ENCODE measurements at places on chromosomes 16 and 17.

- DNase-seq, result no peak
Measured at GRCh38 chr16:17283016-17283415, 187.7 kb downstream of the XYLT1 start.

- DNase-seq, result no peak
Measured at GRCh38 chr17:11736613-11737312, 138.5 kb downstream of the DNAH9 start.

- no peak for DNase-seq
Measured at GRCh38 chr16:23905027-23905426, 69.2 kb downstream of the PRKCB start.

GRCh38 chr16:57562066-57562465 is 19.6 kb downstream of the ADGRG5 start:
- DNase-seq, result no peak

- DNase-seq, result no peak
Measured at GRCh38 chr16:53678756-53679343, 24.8 kb downstream of the RPGRIP1L start.

DNA sequence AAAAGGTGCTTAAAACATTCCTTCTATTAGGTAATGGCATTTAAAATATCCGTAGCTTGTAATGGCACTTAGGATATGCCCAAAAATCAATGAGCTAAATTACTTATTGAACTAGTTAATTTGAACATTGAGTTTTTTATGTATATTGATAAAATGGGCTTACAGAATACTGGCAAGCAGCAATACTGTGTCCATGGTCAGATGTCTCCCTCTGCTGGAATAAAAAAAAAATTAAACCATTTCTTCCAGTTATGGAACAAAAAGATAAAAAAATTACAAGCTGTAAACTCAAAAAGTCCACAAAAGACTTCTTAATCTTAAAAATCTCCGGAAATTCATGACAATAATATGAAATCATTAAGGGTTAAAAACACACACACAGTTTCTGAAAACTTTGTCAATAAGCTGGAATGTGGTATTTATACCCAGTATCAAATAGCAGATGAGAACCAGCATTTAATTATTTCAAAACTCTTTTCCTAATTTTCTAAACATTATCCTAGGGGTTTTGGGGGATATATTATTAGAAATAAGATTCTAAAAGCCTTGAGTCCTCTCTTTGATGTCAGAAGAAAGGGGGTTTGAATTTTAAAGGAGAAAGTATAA is 21.5 kb upstream of the PSMD7 start:
- DNase-seq, result no peak

DNA sequence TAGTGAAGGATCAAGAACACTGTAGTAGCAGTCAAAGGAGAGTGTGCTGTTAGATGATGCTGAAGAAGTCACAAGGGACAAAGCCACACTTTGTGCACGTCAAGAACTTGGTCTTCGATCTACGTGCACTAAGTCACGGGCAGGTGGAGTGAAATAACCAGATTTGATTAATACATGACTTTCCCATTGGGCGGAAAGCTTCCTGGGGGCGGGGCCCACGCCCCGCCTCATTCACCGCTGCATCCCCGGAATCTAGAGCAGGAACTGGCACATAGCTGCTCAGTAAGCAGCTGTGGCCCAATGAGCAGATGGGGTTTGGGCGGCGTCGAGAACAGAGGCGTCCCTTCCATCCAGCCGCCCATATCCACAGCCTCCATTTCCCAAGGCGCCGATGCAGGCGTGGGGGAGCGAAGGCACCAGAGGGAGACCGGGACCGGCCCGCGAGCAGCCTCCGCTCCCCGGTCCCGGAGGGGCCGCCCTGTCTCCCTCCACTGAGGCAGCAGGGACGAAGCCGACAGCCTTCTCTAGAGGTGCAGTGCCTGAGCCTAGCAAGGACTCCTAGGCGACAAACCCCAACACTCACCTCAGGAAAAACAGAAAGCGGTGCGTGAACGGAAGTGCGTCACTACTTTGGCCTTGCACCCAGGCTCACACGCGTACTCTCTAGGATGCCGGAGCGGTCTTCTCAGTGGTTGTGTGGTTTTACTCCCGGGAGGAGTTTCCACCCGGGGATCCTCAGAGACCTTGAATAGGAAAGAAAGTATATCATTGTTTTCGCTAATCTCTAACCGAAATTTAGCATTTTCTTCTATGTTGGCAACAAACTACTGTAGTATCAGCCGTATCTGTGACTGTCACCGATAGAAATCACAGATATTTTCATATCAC is 4.9 kb downstream of the ZNF19 start:
- DNase-seq, result peak; percentile 76

DNA sequence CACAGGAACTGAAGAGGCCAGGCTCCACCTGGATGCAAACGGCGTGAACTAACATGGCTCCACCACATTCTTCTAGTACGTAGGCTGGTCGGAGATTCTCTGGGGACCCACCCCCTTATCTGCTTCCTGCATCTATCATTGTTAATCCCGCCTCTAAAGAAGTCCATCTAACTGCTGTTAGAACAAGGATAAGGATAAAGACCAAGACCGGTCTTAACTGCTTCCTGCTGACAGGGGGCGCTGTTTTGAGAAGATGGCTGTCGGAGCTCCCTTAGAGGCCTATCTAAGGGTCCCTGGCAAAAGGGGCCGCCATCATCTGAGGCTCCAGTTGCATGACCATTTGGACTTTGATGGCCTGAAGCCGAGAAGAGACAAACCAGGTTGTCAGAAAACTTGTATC is 25.8 kb upstream of the TNFSF12 start:
- peak; percentile 48 for DNase-seq

DNA sequence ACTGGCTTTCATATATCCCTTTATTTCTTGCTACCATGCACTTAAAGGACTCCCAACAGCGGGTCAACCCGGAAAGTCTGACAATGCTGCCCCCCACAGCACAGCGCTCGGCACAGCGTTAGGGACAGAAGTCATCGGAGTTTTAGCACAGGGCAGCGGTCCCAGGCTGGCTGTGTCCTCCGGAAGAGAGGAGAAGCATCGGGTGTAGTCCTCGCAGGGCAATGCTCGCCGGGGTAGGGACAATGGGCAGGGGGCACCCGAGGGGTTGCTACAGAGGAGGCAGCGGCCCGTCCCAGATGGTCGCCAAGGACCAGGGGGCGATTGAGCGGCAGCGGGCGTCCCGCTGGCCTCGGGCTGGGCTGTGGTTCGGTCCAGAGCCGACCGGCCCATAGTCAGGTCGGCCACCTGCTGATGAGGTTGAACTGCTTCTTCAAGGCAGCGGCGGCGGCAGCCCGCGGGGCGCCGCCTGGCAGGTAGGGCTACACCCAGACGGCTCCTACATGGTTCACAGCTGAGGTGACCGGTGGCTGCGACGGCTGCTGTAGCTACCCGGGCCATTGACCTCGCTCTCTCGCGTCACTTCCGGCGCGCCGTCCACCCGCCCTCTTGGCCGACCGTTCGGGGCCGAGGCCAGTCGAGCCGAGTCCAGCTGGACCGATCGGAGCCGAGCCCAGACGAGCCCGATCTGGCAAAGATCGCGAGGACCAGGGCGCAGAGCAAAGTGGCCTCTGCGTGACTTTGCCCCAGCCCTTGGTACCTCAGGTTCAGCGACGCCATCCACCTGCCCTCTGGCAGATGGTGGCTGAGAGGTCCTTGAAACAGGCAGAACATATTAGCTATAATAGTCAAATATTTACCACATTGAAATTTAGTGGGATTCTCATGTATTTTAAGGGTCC is 4.7 kb upstream of the LCMT1 start:
- peak; percentile 63 for DNase-seq

DNA sequence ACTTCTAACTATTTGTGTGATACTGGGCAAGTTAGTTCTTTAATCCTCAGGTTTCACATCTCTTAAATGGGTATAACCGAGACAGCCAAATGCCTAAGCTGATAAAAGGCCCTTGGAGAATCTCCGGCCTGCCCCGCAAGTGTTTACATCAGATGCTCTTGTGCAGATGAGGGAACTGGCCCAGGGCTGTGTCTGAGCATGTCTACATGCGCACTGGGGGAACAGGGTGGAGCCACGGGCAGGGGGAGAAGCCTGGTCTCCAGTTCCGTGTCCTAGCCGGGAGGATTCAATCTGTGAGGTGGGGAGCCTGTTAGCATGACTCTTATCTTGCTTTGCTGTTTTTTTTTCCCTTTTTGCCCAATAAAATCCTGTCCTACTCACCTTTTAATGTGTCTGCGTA is 222.9 kb downstream of the CDH8 start:
- DNase-seq, result no peak

DNA sequence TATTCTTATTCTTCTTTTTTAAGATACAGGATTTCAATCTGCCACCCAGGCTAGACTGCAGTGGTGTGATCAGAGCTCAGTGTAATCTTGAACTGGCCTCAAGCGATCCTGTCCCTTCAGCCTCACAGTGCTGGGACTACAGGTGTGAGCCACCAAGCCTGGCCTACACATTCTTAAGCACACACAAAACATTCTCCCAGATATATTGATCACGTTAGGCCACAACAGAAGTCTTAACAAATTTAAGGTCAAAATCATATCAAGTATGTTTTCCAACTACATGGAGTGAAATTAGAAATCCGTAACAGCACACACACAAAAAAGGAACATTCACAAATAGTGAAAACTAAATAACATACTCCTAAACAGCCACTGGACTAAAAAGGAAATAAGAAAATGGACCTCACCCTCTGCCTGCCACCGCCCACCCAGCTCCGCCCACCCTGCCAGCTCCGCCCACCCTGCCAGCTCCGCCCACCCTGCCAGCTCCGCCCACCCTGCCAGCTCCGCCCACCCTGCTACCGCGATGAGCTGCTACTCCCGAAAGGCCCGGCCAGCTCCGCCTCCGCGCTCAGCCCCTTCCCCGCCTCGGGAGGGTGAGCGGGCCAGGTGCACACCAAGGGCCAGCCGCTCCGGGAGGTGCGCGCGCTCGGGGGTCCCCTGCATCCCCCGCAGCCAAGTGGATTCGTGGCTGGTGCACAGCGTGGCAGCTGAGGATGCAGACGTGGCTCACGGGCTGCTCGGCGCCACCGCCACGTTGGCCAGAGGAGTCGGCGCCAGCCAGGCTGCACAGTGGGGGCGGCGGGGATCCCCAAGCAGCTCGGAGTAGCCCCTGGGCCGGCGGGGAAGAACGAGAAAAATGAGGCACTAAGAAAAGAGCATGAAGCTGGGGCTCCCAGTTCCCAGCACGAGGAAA is 41.2 kb downstream of the C16orf87 start:
- DNase-seq, result peak; percentile 75

GRCh38 chr17:70539132-70539924 is 370.0 kb downstream of the KCNJ2 start:
- no peak for DNase-seq

GRCh38 chr16:81708266-81709015 is 70.7 kb upstream of the PLCG2 start:
- no peak for DNase-seq

GRCh38 chr16:19474617-19475016 is 47.3 kb downstream of the GDE1 start:
- DNase-seq, result no peak

GRCh38 chr16:1095450-1096168 is 435 bp downstream of the C1QTNF8 start:
- DNase-seq, result no peak

GRCh38 chr16:20049831-20050230 is 23.9 kb downstream of the GPR139 start:
- no peak for DNase-seq

DNA sequence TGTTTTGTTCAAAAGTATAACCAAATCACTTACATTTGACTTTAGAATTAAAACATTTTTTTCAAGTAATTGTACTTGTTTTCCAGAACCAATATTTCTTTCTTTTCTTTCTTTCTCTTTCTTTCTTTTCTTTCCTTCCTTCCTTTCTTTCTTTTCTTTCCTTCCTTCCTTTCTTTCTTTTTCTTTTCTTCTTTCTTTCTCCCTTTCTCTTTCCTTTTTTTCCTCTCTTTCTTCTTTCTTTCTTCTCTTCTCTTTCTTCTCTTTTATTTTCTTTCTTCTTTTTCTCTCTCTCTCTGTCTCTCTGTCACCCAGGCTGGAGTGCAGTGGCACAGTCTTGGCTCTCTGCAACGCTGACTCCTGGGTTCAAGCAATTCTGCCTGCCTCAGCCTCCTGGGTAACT is 26.4 kb upstream of the PSMC5 start:
- no peak for DNase-seq

All from activated naive CD4-positive, alpha-beta T cell treated with anti-CD3 and anti-CD28 coated beads, Interleukin-2, amount 50 U/mL, for 16 hours (primary cell).